ENCODE measurements at places on chromosomes 6 and 20.

GRCh38 chr6:87945181-87945580 lies 102.5 kb upstream of the SPACA1 start:
- no peak for DNase-seq

GRCh38 chr6:43075670-43076463 lies at the start of gene PTK7:
TSS of gene PTK7 (plus strand) at chr6:43076314. CDS start at chr6:43076489, 175 bp downstream.
- no peak for DNase-seq

DNA sequence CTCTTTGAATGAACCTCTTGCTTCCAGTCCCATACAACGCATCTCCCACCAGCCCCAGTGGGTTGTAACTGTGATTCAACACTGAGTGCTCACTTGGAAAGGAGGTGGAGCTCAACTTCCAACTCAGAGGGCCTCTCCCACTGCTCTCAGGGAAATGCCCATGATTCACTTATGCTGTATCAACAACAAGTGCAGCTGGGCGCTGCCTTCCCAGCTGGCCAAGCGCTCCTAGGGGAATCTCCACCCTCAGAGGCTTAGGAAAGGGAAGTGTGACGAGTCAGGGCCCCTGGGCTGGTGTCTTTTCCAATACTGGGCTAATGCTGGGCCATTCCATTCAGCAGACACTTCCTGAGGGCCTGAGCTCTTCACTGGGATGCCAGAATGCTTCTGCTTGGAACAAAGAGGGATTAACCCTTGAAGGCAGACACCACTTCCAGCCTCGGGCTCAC lies 8.1 kb upstream of the OCSTAMP start:
- DNase-seq, result no peak

DNA sequence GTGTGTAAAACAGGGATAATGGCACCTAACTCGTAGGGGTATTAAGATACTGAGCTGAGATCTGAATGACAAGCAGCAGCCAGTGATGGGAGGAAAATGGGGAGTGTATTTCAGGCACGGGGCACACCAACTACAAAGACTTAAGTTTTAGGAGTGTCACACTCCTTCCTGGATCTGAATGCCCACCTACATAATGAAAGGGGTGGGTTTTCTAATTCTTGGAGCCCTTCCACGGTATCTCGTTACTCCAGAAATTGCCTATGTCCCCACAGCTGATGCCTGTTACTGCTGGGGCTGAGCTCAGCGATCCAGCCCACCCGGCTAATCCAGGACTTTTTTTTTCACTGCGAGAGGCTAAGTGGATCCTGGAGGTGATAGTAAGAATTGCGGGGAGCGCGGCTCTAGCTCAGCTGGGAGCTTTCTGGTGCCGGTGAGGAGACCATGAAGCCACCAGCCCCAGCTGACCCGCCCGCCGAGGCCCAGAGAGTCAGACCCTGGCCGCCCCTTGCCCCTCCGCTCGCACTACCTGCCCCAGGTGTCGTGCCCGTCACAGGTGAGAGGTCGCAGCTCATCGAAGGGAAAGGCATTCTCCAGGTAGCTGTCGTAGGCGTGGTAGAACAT lies 727 bp downstream of the EDEM2 start:
- DNase-seq, result peak; percentile 60

GRCh38 chr6:21914121-21914973 lies 320.8 kb downstream of the SOX4 start:
- DNase-seq, result peak; percentile 72

GRCh38 chr6:2111162-2111677 lies 134.2 kb downstream of the GMDS start:
- no peak for DNase-seq

- no peak for DNase-seq
Measured at GRCh38 chr6:14638906-14639761, 521.6 kb downstream of the CD83 start.

DNA sequence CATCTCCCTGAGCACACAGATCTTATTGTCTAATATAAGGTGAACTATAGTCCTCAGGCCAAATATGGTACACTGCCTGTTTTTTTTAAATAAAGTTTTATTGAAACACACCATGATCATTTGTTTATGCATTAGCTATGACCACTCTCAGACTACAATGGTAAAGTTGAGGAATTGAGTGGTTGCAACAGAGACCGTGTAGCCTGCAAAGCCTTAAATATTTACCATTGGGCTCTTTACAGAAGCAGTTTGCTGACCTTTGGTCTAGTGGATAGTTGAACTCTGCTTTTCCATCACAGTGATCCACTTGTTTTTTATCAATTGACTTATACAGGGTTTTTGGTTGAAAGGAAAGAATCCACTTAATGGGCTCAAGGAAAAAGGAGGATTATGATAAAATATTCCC lies 27.3 kb upstream of the METTL24 start:
- no peak for DNase-seq

DNA sequence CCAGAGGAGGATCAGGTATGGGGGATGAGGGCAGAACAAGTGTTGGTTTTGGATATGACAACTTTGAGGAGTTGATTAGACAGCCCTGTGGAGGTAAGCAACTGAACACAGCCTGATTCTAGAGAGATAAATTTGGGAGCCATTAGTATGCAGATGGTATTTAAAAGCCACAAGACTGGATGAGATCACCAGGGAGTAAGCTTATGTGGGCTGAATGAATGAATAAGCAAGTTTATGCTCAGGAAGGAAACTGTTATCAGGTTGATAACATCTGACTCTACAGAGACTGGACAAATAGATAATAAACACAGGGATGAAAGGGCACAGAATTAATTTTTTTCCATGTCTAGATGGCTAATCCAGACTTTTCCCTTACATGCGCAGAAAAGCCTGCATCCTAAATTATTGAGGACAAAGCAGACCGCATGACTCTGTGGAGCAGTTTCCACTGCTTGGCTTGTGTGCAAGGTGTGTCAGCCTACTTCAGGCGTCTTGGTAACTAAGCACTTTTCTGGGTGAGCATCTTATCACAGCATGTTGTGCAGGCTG lies 150.6 kb downstream of the GJA10 start:
- DNase-seq, result no peak

DNA sequence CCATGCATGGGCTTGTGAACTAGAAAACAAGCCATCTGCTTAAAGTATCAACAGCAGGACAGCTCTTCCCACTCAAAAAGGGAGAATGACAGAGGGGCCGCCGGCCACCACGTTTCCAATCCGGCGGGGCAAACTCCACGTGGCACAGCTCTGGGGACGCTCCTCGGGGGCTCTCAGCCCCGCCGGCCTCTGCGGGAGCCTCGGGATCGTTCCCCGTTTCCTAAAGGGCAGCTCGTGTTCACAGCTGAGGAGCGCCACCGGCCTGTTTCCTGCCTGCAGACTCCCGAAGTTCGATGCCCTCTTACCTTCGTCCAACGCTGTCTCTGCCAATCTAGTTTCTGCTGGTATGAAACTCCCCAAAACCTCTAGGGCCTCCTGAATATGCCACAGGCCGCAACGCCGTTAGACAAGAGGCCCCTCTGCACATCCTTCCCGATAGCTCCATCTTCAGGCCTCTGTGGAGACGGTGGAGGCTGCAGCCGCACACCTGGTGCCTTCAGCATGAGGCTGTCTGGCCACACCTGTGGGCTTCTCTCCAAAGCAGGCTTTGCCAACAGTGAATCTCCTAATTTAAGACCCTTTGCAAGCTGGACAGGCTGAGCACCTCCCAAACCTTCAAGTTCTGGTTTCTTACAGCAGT lies 46.5 kb downstream of the KCNQ2 start:
- no peak for DNase-seq

- DNase-seq, result no peak
Measured at GRCh38 chr6:79612918-79613317, 18.2 kb upstream of the SH3BGRL2 start.

- no peak for DNase-seq
Measured at GRCh38 chr20:1800777-1801176, 94.4 kb upstream of the SIRPA start.

DNA sequence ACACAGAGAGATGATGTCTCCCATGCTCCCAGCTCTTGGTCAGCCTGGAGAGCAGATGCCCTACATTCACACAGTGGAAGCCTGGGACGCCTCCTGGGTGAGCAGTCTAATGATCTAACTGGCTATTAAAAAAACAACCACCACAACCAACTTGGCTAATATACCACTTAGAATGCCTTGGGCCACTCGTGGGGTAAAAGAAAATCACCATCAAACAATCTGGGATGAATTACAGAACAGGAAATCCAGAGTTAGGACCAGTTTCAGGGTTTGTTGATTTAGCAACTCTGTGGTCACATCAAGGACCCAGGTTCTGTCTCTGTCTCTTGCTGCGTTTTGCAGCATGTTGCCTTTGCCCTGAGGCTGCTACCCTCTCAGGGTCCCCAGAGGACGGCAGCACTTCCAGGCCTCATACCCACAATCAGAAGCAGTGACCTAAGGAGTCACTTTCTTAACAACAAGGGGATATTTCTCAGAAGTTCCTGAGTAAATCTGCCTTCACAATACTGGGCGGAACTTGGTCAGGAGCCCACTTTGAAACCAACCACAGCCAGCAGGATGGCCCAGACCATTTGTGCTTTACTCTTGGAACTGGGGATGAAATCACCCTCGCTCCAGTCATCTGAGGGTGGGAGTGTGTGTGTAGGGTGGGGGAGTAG lies 118.7 kb downstream of the CLIC5 start:
- DNase-seq, result no peak

DNA sequence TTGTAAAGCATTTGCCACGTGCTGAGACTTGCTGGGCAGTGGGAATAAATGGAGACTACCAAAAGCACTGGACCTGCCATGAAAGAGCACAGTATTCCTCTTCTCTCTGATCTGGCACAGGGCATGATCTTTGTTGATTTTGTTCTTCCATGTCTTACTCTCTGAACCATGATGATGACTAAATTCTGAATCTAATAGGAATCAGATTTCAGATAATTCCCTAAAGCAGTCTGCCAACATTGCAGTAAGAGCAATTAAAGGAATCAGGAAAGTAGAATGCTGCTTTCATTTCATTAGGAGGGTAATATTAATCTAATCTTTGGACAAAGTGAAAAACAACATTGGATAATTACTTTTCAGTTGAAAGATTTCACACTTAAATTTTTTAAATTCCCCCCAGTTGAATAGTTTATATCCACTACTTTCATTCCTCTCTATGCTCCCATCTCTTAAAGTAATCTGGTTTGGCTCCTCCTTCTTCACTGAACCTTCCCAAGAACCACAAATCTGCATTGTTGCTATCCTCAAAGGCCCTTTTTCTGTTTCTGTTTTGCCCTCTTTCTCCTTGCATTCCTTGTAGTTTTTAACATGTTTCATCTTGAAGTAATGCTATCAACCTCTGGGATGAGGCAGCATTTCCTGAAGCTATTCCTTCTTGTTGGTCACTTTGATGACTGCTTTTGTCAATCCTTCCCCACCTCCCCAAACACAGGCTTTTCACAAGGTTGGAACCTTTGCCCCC lies 243.2 kb upstream of the TENT5A start:
- DNase-seq, result no peak

DNA sequence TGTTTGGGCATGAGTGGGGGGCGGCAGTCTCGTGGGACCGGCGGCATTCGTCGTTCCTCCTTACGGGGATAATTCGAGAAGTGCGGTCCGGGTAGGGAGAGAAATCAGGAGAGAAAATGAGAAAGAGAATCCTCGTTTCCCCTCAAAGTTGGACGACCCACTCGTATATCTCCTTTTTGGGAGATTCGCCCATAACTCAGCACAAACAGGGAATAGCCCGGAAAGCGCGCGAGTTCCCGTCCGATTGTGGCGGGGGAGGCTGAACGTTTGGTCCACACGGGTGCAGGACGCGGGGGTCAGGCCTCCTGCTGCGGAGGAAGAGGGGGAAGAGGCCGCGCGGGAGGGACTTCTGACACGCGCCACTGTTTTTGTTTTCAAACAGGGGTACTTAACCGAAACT lies 42.4 kb downstream of the POPDC3 start:
- DNase-seq, result no peak

GRCh38 chr6:11085758-11086435 lies 7.7 kb upstream of the SMIM13 start:
- DNase-seq, result no peak

- DNase-seq, result no peak
Measured at GRCh38 chr6:102494808-102495207, 1101.3 kb downstream of the GRIK2 start.

DNA sequence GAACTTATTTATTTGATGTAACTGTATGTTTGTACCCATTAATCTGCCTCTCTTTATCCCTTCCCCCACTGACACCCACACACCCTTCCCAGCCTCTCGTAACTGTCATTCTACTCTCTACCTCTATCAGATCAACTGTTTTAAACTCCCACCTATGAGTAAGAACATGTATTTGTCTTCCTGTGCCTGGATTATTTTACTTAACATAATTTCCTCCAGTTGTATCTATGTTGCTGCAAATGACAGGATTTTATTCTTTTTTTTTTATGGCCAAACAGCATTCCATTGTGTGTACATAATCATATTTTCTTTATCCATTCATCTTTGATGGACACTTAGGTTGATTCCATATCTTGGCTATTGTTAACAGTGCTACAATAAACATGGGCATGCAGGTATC lies 49.3 kb downstream of the PHACTR2 start:
- DNase-seq, result no peak

- DNase-seq, result no peak
Measured at GRCh38 chr20:33277471-33278441, 5.3 kb upstream of the BPIFB1 start.

DNA sequence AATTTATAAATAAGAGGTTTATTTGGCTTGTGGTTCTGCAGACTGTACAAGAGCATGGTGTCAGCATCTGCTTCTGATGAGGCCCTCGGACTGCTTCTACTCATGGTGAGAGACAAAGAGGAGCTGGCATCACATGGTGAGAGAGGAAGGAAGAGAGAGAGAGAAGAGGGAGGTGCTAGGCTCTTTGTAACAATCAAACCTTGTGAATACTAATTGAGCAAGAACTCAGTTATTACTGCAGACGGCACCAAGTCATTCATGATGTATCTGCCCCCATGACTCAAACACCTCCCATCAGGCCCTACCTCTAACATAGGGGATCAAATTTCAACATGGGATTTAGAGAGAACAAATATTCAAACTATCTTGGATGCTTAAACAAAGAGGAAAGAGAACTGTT lies 6.3 kb upstream of the SIRPG start:
- DNase-seq, result no peak

DNA sequence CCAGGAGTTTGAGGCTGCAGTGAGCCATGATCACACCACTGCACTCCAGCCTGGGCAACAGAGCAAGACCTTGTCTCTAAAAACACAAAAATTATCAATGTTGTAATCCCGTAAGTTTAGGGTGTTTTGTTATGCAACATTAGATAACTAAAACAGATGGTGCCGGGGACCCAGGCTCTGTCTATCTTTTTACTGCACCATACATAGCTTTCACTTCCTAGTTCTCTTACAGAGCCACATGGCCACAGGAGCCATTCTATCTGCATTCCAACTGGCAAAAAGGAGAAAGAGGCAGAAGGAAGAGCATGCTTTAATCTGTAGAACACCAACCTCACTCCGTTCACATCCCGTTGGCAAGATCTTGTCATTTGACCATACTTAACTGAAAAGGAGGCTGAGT lies 5.4 kb upstream of the TCF15 start:
- DNase-seq, result no peak

GRCh38 chr20:32986331-32986966 lies 17.8 kb downstream of the SUN5 start:
- no peak for DNase-seq

- no peak for DNase-seq
Measured at GRCh38 chr6:6746333-6746969, 157.9 kb downstream of the LY86 start.

GRCh38 chr6:77987035-77987384 lies 334.2 kb downstream of the MEI4 start:
- no peak for DNase-seq

Data from right lobe of liver (tissue), 6 donors.